ENCODE measurements at places on chromosomes 5 and 9. TPM values are rescaled to one million over a fixed set of nuclear protein-coding genes. Genes with fewer than 3 reads are reported as not detected.

JADE2 gene
- 58.1 TPM for total RNA-seq

DNA sequence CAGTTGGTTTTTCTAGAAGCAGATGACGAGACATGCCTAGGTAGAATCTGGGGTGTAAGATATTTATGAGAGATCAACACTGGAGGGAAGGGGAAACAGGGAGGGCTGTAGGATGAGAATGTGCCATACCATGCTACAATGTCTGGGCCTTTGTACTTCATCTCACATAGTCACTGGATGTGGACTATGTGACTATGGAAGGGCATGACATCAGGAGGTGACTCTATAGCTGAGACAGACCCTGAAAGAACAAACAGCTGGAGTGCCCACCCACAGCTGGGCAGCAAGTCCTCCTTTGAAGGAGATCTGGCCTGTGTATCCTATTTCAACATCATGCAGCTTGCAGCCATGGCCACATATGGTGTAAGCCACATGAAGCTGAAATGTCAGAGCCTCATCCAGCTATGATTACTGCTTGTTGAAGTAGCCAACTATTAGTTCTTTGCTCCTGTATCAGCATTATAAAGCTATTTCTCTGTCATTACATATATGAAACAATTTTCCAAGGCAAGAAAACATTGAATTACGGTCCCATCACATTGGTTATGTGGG, 46.2 kb upstream of the KIF2A start:
- H3K27me3 ChIP-seq: no peaks in the 10 kb centered on the region
- peak overlapping the region; percentile 40 for H3K27ac ChIP-seq
- peaks cover 11% of the 10 kb centered on the region for H3K36me3 ChIP-seq
- no peak overlapping the region for H3K4me3 ChIP-seq
- H3K4me1 ChIP-seq: peaks cover 60% of the 10 kb centered on the region
- DNase-seq: no peak

DNA sequence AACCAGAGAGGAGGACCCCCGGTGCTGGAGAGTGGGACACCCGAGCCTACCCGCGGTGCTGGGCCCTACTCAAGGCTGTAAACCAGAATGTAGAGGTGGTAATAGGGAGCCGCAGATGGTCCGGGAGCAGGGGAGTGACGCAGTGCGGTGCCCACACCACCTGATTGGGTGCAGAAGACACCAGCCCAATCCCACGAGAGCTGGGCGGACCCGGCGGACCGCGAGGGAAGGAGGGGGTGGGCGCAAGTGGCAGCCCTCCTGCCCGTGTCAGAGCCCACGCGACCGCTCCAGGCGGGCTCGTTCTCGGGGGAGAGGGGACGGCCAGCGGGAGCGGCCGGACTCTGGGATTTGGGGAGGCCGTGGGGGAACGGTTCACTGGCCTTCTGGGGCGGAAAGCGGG, 71.2 kb downstream of the C9orf50 start:
- peaks cover 21% of the 10 kb centered on the region for H3K27me3 ChIP-seq
- no peak for DNase-seq
- H3K4me3 ChIP-seq: peak overlapping the region; percentile 43
- H3K4me1 ChIP-seq: peaks cover 3% of the 10 kb centered on the region

PCDHA11 gene
- total RNA-seq: not detected

- no peaks in the 10 kb centered on the region for H3K27me3 ChIP-seq
- H3K4me1 ChIP-seq: peaks cover 88% of the 10 kb centered on the region
- H3K27ac ChIP-seq: peak overlapping the region; percentile 49
- H3K4me3 ChIP-seq: no peak overlapping the region
- H3K36me3 ChIP-seq: peaks cover 53% of the 10 kb centered on the region
Observed at GRCh38 chr9:114392749-114393112, 4.9 kb upstream of the AKNA start.

DNA sequence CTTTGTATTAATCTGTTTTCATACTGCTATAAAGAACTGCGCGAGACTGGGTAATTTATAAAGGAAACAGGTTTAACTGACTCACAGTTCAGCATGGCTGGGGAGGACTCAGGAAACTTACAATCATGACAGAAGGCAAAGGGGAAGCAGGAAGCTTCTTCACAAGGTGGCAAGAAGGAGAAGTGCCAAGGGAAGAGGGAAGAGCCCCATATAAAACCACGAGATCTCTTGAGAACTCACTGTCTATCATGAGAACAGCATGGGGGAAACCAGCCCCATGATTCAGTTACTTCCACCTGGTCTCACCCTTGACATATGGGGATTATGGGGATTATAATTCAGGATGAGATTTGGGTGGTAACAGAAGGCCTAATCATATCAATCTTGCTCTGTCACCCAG, 60.9 kb upstream of the CHD1 start:
- no peaks in the 10 kb centered on the region for H3K36me3 ChIP-seq
- no peak overlapping the region for H3K27ac ChIP-seq
- H3K27me3 ChIP-seq: no peaks in the 10 kb centered on the region
- no peak overlapping the region for H3K4me3 ChIP-seq
- peaks cover 14% of the 10 kb centered on the region for H3K4me1 ChIP-seq

DNA sequence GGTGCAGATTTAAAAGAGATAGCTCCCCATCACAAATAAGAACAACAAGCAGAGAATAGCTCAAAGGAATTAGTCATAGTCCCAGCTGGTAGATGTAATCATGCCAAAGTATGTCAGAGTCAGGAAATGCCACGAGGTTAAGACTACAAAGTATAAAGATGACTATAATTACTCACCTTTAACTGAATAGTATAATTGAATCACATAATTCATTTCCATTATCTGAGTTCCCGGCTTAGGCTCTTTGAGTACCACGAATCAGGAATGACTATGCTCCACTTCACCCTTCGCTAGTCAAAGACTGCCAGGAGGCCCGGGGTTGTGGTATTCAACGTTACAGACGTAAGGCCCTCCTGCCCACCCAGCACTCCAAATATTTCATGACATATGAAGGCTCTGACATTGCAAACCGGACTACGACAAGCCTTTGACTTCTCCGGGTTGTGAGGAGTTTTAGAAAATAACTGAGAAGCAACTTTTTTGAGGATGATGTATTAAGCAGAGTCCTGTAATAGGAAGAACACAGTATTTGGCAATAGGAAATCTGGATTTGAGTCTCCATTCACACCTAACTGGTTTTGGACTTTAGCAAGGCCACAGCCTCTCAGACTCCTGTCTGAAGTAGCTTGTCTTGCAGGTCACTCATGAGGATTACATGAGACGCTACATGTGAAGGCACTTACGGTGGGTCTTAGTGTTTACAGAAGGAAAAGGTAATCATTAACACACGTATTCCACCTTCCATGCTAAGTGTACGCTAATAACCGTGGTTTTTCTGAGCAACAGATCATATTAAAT, 64.6 kb downstream of the ENC1 start:
- H3K4me3 ChIP-seq: peak overlapping the region; percentile 19
- H3K27ac ChIP-seq: peak overlapping the region; percentile 79
- no peaks in the 10 kb centered on the region for H3K36me3 ChIP-seq
- peaks cover 42% of the 10 kb centered on the region for H3K4me1 ChIP-seq
- no peaks in the 10 kb centered on the region for H3K27me3 ChIP-seq
- peak; percentile 45 for DNase-seq

DNA sequence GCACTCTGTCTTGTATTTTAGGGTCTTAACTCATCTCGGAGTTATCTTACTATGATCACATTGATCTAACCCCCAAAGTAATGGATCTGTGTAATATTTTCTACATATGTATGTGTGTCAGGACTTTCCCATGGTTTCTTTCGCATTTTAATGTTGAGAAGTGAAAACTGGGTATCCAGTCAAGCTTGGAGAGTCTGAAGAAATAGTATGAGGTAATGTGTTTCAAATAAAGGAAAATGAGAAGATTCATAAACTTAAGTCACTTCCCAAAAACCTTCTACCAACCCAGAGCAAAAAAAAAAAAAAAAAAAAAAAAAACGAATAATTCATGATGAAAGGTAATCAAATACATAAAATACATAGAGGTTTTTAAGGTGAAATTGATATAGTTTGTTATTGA, 187.8 kb upstream of the VCAN start:
- peaks cover 4% of the 10 kb centered on the region for H3K36me3 ChIP-seq
- no peak overlapping the region for H3K4me3 ChIP-seq
- H3K27ac ChIP-seq: no peak overlapping the region
- H3K4me1 ChIP-seq: no peaks in the 10 kb centered on the region

DNA sequence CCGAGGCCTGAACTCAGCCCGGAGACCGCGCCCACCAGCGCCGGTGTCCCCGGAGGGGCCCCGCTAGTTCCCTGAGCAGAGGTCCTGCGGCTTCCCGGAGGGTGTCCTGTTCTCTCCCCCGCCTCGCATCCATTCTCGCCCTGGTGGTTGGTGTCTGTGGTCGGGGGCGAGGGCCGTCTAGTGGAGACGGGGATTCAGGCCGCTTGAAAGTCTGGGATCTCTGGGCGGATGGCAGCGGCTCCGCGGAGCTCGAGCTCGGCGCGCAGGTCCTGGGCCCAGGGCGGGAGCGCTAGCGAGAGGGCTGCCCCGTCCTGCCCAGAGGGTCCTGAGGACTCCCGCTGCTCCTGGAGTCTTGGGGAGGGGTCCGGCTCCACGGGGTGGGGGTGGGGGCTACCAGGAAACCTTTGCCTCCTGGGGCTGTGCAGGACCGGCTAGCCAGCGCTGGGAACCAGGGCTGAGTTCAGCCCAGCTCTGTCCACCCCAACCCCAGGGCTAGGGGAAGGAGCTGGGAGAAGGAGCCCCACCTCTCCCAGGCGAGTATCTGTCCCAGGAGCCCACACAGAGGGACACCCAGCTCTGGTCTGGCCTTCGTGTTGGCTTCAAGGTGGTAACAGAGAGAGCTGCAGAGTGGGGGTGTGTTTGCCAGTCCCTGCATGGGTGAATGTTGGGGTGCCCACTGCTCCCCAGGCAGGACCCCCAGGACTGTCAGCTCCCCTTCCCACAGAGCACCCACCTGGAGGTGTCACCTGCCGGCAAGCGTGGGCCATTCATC, 4.0 kb downstream of the TOR4A start:
- H3K4me1 ChIP-seq: peaks cover 8% of the 10 kb centered on the region
- H3K27ac ChIP-seq: no peak overlapping the region
- DNase-seq: no peak
- no peak overlapping the region for H3K4me3 ChIP-seq
- no peaks in the 10 kb centered on the region for H3K36me3 ChIP-seq
- peaks cover 5% of the 10 kb centered on the region for H3K27me3 ChIP-seq

DNA sequence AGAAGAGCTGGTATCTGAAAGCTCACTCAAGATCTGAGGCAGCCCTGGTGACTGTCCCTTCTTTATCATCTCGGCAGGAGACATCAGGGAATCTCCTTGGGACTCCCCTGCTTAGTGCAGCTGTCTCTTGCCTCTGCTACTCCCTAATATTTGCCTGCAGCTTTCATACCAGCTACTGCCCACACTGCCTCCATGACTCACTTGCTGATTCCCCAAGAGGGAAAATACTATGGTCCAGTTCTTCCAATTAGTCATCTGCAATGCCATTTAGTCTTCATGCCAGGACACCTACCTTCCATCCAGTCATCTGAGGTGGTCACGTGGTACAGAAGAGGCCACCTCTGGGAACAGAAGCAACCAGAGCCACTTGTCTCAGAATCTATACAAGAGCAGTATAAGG, 270.8 kb downstream of the NTRK2 start:
- no peaks in the 10 kb centered on the region for H3K4me1 ChIP-seq
- H3K4me3 ChIP-seq: no peak overlapping the region
- no peaks in the 10 kb centered on the region for H3K36me3 ChIP-seq
- H3K27ac ChIP-seq: no peak overlapping the region
- H3K27me3 ChIP-seq: peaks cover 5% of the 10 kb centered on the region
- no peak for DNase-seq

DNA sequence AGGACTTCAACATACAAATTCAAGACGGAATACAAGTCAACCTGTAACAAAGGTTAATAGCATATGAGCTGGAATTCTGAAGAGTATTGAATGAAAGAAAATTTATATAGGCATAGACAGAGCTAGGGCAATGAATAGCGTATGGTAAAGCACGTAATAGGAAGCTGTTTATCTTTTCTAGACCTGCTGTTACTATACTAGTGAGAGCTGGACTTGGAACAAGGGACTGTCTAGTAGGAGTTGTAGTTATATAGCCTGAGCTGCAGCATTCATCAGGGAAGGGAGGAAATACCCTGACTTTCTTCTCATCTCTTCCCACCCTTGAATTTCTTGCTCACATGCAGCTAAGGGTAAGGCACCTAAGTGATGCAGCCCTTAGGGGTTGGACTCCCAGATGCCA, 67.5 kb upstream of the PRLR start:
- H3K4me1 ChIP-seq: no peaks in the 10 kb centered on the region
- no peak overlapping the region for H3K27ac ChIP-seq
- H3K27me3 ChIP-seq: peaks cover 22% of the 10 kb centered on the region

IL13 gene
- 5.5 TPM for total RNA-seq

POU5F2 gene
- total RNA-seq: 0.40 TPM

RASEF gene
- total RNA-seq: not detected

- H3K27me3 ChIP-seq: no peaks in the 10 kb centered on the region
- no peak overlapping the region for H3K4me3 ChIP-seq
- H3K4me1 ChIP-seq: peaks cover 15% of the 10 kb centered on the region
Observed at GRCh38 chr5:80689627-80690026, 34.8 kb upstream of the DHFR start.

NMUR2 gene
- not detected for total RNA-seq

GRCh38 chr5:58240322-58240721, 219.6 kb downstream of the PLK2 start:
- no peaks in the 10 kb centered on the region for H3K27me3 ChIP-seq
- no peak overlapping the region for H3K27ac ChIP-seq
- no peaks in the 10 kb centered on the region for H3K36me3 ChIP-seq

TEX48 gene
- total RNA-seq: 0.69 TPM

DNA sequence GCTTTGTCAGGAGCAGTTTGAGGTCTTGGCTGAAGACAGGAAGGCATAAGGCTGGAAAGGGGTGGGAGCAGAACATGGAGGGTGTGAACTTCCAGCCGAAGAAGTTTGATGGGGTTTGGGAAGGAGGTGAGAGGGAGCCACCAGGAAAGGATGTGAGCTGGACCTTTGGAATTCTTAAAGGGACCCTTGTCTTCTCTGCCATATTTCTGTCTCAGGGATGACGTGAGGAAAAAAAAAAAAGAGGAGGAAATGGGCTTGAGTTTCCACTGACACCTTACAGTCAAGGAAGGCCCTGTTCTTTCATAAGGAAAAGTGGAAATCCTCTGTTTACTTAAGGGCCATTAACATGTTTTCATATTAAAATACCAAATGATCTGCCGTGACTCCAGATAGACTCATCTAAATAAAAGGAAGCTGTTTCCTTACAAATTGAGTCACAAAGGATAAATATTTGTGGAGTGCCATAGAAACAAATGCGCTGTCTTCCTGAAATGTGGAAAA, 132.1 kb downstream of the PALM2AKAP2 start:
- no peak for DNase-seq
- no peaks in the 10 kb centered on the region for H3K36me3 ChIP-seq
- H3K4me3 ChIP-seq: no peak overlapping the region

PROB1 gene
- total RNA-seq: 3.2 TPM

GRCh38 chr9:22203371-22204138, 194.4 kb upstream of the CDKN2B start:
- H3K27me3 ChIP-seq: peaks cover 17% of the 10 kb centered on the region
- no peaks in the 10 kb centered on the region for H3K36me3 ChIP-seq
- no peak overlapping the region for H3K27ac ChIP-seq
- DNase-seq: no peak

DNA sequence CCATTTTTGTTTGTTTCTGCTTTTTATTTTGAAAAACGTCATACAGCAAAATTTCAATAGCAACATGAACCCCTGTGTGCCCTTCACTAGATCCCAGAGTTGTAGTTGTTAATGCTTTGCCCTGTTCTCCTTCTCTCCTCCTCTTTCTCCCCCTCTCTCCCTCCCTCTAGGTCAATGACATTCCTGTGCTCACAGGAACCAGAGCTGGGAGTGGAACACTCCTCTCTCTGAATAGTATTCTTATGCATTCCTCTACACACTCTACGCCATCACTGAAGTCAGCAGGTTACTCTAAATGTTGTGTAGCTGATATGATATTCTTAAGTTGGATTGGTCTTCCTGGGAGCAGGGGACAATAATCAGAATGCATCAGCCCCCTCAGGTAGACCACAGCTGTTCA, 243.4 kb downstream of the SYK start:
- no peak overlapping the region for H3K27ac ChIP-seq
- H3K36me3 ChIP-seq: peaks cover 4% of the 10 kb centered on the region
- no peak for DNase-seq
- peaks cover 28% of the 10 kb centered on the region for H3K27me3 ChIP-seq
- H3K4me1 ChIP-seq: peaks cover 67% of the 10 kb centered on the region
- no peak overlapping the region for H3K4me3 ChIP-seq
